ENCODE measurements at places on chromosomes 5 and 9.

DNA sequence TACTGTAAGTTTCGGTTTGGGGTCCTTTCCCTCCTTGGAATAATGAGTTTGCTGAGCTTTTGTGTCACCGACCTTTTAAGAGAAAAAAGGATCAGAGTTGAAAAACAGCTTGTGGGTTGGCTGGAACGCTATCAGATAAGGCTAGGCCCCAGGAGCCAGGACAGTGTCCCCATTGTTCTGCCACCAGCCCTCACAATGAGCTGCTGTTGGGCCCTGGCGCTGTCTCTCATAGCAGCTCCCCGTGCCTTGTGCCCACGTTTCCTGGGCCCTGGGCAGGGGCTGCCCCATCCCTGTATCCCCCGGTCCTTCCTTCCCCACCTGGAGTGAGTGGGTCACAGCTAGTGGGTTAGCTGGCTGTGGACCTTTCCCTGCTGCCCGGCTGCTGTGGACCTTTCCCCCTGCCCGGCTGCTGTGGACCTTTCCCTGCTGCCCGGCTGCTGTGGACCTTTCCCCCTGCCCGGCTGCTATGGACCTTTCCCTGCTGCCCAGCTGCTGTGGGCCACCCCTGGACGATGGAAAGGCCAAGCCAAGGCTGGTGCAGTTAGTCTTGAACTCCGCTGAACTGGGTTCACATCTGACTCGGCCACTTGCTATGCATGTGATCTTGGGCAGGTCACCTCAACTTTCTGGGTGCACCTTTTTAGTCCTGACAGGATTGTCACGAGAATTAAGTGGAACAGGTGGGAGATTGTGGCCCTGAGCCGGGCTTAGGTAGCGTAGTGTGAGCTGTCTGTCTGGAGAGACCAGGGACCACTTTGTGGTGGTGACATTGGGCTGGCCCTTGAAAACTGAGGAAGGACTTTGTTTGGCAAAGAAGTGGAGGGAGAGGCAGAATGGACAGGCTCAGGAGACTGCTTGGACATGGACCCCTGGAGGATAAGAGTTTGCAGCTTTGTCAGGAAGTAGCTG, 99.5 kb downstream of the DAB2IP start:
- DNase-seq = no peak

DNA sequence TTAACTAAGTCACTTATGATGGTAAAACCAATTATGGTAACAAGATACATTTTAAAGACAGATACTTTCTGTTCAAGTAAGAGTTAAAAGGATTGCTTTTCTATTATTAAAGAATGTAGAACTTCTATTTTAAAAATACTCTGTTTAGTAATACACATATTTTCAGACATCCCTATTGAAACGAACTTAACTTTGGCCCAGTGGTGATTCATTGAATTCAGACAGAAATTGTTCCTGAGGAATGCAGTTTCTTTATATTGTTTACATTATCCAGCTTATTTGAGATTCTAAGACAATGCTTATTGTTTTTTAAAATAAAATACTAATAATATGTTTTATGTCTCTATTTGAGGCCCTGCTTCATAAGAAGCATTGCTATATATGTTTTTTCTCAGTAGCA, 816.4 kb downstream of the SEMA5A start:
- DNase-seq = no peak

DNA sequence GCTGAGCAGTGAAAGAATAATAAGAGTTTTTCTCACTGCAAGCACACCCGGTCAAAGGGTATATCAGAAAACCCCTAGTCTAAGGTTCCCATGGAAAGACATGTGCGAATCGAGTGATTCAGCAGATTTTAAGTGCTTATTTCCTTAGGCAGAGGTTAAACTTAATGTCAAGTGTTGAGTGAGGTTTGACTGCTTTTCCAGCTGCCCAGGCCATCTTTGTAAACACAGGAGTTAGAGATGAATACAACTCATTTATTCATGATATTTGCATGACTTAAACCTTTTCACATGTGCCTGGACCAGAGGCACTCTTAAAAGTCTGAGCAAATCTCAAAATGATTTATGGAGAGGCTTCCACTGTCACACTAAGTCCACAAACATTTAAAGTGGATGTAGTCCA, 137.8 kb upstream of the RGMB start:
- DNase-seq = no peak

GRCh38 chr9:107557236-107557990, 67.8 kb upstream of the KLF4 start:
- DNase-seq = no peak

DNA sequence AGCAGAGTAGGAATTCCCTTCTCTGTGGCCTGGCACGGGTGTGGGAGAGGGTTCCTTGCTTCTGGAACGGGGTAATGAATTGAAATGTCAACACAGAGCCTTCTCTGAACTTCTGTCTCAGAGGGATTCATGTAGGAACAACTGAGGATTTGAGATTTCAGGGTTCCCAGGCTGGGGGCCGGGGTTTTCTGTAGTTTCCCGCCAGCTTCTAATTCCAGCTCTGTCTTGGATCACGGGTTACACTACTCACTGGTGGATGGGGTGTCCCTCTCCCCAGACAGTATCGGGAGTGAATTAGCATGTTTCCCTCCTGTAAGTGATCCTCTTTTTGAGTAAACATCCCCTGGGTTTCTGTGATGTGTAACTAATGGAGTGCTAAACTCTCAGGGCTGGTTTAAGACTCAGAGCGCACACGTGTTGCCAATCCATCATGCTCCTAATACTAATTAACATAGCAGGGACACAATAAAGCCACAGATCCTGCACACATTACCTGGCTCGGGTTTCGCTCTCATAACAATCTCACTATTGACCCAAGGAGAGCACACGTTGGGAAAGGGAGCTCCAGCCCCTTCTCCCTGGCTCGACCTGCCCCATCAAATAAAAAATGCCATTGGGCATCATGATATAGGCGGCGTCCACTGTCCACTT, 18.1 kb upstream of the DMRT2 start:
- DNase-seq = no peak

GRCh38 chr9:6562201-6562600, 83.3 kb downstream of the GLDC start:
- DNase-seq = no peak

DNA sequence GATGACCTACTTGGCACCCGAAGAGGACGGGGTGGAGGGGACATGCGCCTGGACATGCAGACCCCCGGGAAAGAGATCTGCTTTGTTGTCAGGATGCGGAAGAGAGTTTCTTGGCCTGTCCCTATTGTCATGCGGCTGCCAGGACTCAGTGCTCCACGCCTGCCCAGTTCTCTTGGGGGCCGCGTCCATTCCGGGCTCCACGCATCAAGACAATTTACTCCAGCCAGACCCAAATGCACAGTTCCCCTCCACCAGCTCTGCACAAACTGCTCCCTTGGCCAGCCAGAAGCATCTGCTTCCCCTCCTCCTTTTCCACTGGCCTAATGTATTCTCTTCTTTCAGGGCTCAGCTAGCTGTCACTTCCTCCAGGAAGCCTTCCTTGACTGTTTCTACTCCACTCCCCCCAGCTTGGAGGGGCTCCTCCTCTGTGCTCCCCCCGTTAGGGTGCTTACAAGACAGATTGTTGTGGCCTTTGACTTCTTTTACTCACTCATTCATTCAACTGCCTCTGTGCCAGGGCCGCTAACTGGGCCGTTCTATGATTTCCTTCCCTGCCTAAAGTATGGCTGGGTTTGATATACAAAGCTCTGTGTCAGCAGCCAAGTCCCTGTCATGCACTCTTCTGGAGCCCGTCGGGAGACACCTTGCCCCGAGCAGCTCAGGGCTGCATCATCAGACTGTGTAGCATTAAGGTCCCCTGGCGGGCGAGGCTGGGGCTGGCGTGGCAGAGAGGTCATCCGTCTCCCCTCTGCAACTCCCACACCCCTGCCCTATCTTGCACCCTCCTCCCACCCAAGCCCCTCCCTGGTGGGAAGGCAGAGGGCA, 6.6 kb downstream of the FIBCD1 start:
- no peak for DNase-seq

DNA sequence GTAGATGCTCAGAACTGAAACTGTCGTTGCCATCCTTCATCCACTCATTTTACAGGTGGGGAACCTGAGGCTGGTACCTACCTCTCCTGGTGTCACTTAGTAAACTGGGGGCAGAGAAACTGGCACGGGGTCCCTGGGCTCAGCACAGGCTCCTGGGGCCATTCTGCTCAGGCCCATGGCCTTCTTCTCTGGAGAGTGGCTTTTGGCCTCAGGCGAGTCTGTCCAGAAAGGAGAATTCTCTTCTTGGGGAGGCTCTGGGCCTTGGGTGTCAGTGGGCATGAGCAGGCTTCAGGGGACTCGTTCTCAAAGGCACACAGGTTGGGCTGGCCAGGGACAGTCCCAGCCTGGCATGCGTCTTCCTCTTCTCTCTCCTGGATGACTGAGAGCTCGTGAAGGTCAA, 24.6 kb downstream of the COL5A1 start:
- DNase-seq = no peak

DNA sequence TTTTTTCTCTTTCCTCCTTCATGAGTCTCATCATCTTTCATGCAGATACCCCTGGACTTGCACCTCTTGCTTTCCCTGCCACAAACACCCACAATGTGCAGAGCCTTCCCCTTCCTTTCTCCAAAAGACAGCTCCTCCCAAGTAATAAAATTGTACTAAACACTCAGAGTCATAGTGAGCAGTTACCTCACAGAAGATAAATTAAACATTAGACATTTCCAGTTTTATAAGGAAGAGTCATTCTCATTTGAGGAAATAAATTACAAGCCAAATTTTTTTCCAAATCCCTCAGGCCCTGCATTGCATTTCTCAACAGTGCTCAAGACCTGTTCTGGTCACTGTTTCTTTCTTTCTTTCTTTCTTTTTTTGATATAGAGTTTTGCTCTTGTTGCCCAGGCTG, 131.5 kb downstream of the ATPSCKMT start:
- DNase-seq = no peak

- DNase-seq = no peak
Measured at GRCh38 chr5:4196744-4197143, 601.1 kb downstream of the IRX1 start.

- no peak for DNase-seq
Measured at GRCh38 chr9:133747309-133747708, 9.2 kb upstream of the SARDH start.

DNA sequence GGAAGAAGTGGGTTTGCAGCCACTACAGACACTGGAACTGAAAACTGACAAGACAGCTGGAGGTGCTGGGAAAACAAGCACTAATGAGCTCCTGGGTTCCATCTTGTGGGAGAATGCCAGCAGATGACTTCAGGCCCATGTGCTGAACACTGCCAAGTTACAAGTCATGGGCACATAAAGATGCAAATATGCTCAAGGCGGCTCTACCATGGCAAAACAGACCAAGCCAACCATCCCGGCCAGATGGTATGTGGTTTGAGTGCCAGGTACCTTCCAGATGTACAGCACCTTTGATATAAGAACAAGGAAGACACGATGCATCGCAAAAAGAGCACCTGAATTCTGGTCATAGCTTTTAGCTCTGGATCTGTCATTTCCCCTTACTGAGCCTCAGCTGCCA, 19.9 kb downstream of the TNFSF8 start:
- no peak for DNase-seq

DNA sequence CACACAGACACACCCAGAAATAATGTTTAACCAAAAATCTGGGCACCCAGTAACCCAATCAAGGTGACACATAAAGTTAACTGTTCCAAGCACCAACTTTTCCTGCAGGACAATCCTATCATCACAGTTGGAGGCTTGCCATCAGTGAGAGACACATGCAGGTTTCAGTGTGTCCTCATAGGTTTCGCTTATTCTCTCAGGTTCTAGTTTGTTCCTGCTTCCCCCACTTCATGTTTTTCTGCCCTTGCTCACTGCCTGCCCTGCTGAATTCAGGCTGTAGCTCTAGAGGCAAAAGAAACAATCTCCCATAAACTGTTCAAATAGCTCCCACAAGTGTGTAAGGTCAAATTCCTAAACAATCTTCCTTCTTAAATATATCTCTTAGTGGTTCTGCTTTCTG, 20.0 kb upstream of the SHISAL2B start:
- DNase-seq = no peak

GRCh38 chr5:168186289-168187074, 105.0 kb upstream of the WWC1 start:
- DNase-seq = no peak

DNA sequence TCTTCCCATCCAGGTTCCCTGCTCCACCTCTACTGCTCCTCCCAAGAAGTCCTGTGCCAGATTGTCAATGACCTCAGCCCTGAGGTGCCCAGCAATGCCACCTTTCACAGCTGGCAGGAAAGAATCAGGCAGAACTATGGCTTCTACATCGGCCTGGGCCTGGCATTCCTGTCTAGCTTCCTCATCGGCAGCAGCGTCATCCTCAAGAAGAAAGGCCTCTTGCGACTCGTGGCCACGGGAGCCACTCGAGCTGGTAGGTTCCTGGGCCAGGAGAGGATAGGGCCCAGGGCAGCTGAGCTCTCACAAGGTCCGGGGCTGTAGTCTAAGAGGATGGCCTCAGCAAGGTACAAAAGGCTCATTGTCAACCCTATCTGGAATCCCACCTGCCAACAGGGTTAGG, 3.1 kb downstream of the NIPAL4 start:
- no peak for DNase-seq

- no peak for DNase-seq
Measured at GRCh38 chr5:8013948-8014710, 145.2 kb downstream of the MTRR start.

- DNase-seq = no peak
Measured at GRCh38 chr9:80074439-80074838, 502.7 kb downstream of the TLE4 start.

DNA sequence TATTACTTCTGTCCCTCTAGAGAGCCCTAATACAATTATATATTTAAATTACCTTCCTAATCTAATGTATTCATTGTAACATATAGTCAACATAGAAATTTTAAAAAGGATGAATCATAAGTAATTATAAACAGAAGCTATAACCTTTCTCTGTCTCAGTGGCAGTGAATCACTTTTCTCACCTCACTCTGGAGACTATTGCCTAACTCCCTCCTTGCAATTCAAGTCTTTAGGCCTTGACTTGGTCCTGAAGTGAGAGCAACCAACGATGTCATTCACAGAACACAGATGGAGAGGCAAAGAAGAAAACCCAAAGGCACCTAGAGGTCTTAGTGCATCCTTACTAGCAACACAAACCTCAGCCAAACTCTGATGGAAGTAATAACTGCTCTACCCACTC, 133.3 kb upstream of the DPYSL3 start:
- DNase-seq = no peak

DNA sequence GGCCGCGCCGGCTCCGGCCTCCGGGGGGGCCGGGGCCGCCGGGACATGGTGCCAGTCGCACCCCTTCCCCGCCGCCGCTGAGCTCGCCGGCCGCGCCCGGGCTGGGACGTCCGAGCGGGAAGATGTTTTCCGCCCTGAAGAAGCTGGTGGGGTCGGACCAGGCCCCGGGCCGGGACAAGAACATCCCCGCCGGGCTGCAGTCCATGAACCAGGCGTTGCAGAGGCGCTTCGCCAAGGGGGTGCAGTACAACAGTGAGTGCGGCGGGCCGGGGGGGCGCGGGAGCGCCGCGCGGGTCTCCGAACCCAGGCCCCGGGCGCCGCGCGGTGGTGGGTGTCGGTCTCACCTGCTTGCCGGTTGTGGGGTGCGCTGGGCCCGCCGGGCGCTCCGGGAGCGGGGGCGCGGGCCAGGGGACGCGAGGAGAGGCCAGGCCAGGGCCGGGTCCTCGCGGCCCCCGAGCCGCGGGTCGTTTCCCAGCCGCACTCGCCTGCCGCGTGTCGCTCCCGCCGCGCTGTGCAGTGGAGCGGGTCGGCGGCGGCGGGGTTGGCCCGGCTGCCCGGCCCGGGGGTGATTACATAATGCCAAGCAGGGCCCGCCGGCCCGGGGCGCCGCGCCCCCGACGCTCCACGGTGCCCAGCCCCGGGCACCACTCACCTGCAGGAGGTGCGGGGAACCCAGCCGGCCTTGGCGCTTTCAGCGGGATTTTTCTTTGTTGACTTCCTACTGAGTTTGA, 492 bp downstream of the RABL6 start:
- no peak for DNase-seq

- DNase-seq = no peak
Measured at GRCh38 chr9:109579191-109579948, 81.3 kb upstream of the PTPN3 start.
